ENCODE measurements at places on chromosomes 5 and 9.
A peak's percentile ranks its signal among the peaks of the same experiment; 100 is the strongest.

DNA sequence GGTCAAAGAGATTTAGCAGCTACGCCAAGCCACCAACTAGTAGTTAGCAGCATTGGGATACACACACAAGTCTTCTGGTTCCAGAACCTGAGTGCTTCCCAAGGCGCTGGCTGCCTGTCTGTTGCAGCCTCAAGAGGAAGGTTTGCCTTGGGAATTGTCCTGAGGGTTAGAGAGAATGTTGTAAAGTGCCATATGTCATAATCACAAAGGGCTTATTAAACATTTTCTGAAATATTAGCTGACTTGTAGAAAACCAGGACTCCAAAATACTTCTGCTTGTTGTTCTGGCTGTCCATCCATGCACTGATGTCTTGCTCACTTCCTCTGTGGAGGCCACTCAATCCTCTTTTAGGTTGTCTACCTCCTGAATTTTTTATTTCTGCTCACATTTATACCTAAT lies 46.3 kb downstream of the SLC36A1 start:
- no peak for DNase-seq

- DNase-seq, result no peak
These were observed 46.8 kb downstream of the NIPSNAP3B start for GRCh38 chr9:104810421-104811339.

- no peak for DNase-seq
These were observed 1021.9 kb downstream of the CDH12 start for GRCh38 chr5:21831145-21831787.

GRCh38 chr5:14413331-14413750 lies 168.3 kb upstream of the OTULINL start:
- DNase-seq, result no peak

- no peak for DNase-seq
These were observed 1.3 kb upstream of the SNX2 start for GRCh38 chr5:122773619-122774018.

DNA sequence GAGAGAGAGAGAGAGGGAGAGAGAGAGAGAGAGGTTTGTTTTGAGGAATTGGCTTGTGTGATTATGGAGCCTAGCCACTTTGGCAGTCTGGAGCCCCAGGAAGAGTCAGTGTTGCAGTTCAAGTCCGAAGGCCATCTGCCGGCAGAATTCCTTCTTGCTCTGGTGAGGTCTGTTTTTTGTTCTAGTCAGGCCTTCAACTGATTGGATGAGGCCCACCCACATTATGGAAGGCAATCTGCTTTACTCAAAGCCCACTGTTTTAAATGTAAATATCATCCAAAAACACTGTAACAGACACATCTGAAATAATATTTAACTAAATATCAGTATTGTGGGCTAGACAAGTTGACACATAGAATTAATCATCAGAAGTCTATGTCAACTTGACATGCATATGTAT lies 11.4 kb upstream of the GRM6 start:
- no peak for DNase-seq

DNA sequence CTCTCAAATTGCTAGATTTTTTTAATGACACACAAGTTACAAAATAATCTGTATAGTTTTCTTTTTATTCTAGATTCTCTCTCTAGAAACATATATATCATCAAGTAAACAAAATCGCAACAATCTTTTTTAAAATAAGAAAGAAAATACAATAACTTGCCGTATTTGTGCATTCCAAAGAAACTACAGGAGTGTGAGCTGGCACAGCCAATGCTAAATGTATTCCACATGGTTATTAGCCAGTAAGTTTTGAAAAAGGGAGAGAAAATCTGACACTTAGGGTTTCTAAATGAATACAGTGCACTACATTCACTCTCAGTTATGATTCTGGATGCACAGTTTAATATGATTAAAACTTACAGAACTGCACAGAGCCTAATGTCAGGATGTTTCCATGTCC lies 117.9 kb downstream of the BNC2 start:
- no peak for DNase-seq

DNA sequence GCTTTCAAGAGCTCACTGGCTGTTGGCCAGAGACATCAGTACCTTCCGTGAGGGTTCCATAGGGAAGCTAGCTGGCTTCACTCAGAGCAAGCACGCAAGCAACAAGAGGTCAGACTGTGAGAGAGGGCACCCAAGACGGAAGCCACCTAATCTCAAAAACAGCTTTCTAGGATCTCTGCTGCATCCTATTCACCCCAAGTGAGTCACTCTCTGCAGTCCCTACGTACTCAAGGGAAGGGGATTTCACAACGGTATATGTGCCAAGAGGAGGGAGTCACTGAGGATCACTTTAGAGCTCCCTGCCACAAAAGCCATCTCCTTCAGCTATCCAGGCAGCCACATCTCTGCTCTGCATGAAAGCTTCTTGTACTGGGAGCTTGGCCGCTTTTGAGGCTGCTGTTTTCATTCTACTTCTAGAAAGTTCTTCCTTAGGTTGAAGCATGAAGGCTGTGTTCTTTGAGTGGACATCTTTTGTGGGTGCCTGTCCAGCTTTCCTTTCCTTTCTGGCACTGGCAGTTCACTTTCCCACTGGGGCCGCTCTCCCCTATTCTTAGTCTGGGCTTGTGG lies 249.5 kb downstream of the MAN2A1 start:
- DNase-seq, result no peak

GRCh38 chr5:83426855-83427254 lies 44.7 kb upstream of the VCAN start:
- no peak for DNase-seq

DNA sequence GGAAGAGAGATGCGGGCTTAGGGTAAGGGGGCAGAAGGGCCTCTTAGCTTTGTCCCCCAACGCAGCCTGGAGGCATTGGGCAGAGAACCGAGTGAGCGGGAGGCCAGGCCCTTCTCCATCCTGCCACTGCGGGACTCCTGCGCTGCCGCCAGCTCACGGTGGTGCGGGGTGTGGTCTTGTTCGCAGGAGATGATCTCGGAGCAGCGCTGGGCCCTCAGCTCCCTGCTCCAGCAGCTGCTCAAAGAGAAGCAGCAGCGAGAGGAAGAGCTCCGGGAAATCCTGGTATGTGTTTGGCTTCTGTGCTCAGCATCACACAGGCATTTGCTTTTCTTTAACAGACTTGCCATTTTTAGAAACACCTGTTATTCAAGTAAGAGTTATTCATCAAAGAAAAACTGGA lies 41.3 kb downstream of the LRSAM1 start:
- no peak for DNase-seq

DNA sequence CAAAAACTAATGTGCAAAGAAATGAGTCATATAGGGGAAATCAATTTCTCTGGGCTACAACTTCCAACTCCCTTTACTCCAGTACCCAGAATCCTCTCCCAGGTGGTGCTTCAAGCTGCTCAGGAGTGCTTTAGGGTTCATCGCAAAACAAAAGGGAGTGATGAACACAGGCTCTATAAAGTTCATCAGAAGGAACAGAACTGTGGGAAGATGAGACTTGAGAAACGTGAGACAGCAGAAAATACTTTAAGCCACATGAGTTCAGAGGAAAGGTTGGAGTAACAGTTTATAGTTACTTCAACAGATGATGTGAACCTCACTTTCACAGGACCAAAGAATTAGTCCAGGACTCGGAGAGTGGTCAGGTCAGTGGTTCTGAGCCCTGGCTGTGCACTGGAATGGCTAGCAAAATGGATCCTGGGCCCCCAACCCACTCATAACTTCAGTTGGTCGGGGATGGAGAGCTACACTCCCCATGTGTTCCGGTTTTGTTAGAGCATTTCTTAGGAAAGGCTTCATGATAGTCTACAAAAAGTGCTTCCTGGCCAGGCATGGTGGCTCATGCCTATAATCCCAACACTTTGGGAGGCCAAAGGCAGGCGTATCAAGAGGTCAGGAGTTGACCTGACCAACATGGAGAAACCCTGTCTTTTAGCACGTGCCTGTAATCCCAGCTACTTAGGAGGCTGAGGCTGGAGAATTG lies 4.3 kb downstream of the RPL12 start:
- no peak for DNase-seq

- DNase-seq, result no peak
These were observed 388.7 kb downstream of the CETN3 start for GRCh38 chr5:90020575-90021538.

- no peak for DNase-seq
These were observed 151.5 kb downstream of the RGS3 start for GRCh38 chr9:113614843-113615648.

DNA sequence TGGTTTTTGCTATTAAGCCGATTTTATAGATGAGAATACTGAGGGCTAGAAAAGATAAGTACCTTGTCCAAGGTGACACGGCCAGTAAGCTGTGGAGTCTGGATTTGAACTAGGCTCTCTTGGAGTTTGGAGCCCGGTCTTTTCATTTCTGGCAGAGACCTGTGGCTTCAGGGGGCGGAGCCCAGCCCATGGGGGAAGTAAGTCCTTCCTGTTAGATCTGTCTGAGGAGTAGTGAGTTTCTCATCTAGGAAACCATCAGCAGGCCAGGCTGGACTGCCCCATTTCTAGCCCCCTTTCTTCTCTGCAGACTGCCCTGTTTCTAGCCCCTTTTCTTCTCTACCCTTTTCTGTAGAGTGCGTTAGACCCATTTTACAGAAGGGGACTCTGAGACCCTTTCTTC lies 521 bp upstream of the PTGS1 start:
- DNase-seq, result peak; percentile 73

GRCh38 chr9:136047076-136047774 lies 47.9 kb downstream of the NACC2 start:
- DNase-seq, result no peak

DNA sequence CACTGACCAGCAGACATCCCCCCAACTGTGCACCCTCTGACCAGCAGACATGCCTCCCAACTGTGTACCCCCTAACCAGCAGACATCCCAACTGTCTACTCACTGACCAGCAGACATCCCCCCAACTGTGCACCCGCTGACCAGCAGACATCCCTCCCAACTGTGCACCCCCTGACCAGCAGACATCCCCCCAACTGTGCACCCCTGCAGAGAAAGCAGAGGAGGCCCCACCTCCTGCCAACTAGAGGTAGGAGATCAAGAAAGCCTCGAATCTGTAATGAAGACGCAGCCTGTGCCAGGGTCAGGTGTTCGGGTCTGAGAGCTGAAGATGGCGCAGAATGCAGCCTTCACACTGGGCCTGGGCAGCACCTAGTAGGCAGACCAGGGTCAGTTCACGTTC lies 29.8 kb upstream of the NSMF start:
- DNase-seq, result no peak

GRCh38 chr5:11851416-11851815 lies 52.8 kb downstream of the CTNND2 start:
- DNase-seq, result no peak

GRCh38 chr5:132639706-132640130 lies 18.3 kb upstream of the IL13 start:
- no peak for DNase-seq

DNA sequence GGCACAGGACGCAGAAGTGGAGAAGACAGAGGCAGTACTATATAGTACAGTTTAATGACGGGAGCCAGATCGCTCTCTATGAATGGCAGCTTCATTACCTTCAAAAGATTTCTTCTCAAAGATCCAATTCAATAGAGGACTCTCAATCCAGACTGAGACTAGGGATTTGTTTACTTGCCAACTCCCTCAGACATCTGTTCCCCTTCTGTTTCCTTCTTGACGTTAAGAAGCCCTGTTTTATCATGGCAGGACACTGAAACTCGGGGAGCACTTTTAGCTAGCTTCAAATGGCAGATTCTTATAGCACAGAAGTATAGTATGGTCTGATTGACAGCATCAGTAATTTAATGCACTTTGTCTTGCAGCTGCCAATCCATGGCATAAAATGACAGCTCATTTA lies 747.3 kb upstream of the C9orf72 start:
- no peak for DNase-seq

All from lower lobe of right lung (tissue), 2 donors.